ENCODE measurements at places on chromosomes 6 and 20.

- no peak for DNase-seq
Measured at GRCh38 chr6:154528310-154528915, 17.9 kb upstream of the CNKSR3 start.

GRCh38 chr6:150263765-150264404, 104.9 kb upstream of the IYD start:
- no peak for DNase-seq

DNA sequence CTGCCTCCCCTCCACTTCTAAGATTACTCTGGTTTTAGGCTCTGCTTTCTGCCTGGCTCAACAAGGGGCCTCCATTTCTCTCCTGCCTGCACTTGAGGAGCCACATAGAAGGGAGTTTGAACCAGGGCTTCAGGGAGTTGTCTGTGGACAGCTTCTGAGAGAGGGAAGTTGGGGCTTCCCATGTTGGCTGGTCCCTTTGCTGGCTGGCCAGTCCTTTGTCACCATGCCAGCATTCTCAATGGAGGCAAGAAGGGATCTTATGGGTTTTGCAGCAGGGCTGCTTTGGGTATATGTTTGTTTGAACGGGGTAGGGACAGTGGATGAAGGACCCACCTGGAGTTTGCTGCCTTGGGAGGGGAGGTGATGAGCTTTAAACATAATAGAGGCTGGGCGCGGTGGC, 124.9 kb downstream of the CARMIL1 start:
- DNase-seq, result no peak

- DNase-seq, result no peak
Measured at GRCh38 chr6:165575158-165575549, 87.9 kb downstream of the PDE10A start.

DNA sequence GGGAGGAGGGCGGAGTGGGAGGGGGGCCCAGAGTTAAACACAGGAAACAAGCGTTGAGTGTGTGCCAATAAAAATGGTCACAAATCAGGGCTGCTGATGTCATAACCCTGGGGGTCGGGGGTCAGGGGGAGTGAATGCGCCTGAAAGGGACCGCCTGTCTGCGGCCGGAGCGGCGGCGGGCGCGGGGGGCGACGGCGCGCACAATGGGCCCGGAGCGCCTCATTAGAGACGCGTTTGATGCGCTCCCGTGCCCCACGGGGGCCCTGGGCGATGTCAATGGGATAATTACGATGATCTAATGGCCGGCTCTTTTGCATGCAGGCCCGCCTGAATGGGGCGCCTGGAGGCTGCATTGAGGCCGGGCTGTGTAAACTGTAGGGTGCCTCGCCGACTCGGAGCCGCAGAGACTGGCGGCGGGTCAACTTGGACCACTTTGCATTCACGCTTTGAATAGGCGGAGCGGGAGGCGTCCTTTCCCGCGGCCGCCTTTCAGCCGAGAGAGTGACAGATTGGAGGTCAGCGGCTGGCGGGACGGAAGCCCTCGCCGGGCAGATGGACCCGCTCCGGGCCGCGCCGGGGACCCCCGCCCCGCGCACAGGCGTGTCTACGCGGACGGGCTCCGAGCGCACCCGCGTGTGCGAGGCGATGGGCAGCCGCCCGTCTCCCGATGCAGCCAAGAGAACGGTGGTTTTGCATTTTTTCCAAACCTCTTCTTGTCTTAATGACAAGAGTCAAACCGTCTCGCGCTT, 296.1 kb downstream of the TFAP2C start:
- no peak for DNase-seq

DNA sequence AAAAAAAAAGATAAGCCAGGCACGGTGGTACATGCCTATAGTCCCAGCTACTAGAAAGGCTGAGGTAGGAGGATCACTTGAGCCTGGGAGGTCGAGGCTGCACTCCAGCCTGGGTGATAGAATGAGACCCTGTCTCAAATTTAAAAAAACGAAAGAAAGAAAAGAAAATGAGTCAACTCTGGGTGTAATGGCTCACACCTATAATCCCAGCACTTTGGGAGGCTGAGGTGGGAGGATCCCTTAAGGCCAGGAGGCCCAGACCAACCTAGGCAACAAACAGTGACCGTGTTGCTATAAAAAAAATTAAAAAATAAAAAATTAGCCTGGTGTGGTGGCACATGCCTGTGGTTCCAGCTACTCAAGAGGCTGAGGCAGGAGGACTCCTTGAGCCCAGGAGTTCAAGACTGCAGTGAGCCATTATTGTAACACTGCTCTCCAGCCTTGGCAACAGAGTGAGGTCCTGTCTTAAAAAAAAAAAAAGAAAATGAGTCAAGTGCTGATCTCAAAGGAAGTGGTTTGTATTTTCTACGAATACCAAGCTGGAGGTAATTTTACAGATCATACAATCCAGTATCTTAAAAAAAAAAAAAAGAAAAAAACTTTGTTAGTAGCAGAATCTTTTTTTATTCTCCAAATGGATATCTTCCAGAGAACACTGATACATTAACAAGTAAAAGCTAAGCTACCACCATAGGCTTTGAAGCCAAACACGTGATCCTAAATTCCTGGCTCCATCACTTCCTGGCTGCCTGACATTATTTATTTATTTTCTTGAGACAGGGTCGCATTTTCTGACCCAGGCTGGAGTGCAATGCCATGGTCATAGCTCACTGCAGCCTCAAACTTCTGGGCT, 5.7 kb downstream of the COMMD7 start:
- DNase-seq, result peak; percentile 20

DNA sequence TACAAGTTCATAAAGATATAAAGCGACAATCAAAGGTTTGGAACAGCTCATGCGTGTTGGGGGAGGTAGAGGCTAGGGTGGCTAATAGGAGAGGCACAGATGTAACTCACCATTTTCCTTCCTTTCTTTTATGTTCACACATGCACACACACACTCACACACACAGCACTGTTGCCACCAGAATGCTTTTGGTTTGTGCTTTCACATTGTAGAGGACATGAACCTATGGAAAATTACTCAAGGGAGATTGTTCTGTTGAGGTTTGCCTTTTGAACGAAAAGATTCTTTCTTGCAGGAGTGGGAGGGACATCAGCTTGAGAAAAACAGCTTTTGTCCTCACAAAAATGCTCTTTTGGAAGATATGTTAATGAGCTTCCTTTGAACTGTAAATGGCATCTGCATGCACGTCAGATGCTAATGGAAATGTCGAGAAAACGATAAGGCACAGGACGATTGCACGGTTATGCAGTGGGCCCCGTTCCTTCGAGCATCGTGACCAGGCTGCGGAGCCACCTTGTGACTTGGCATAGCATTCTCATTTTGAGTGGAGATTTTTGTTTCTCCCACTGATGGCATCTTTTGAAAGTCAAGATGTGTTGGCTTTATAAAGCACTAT, 724.1 kb downstream of the KIF16B start:
- no peak for DNase-seq

DNA sequence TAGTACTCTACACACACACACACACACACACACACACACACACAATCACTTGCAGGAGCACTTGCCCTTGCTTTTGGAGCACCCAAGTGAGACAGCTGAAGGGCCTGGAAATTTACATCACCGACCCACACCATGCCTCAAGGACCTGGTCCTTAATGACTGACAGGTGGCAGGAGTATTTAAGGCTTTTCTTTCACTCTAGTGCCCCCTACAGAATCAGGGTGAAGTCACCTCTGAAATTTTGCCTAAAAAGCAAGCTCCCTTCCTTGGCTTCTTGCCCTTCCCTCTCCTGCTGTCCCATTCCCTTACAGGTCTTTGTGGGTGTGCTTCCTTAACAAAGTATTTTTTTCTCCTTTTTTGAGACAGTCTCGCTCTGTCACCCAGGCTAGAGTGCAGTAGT, 353.5 kb upstream of the IRAK1BP1 start:
- DNase-seq, result no peak

DNA sequence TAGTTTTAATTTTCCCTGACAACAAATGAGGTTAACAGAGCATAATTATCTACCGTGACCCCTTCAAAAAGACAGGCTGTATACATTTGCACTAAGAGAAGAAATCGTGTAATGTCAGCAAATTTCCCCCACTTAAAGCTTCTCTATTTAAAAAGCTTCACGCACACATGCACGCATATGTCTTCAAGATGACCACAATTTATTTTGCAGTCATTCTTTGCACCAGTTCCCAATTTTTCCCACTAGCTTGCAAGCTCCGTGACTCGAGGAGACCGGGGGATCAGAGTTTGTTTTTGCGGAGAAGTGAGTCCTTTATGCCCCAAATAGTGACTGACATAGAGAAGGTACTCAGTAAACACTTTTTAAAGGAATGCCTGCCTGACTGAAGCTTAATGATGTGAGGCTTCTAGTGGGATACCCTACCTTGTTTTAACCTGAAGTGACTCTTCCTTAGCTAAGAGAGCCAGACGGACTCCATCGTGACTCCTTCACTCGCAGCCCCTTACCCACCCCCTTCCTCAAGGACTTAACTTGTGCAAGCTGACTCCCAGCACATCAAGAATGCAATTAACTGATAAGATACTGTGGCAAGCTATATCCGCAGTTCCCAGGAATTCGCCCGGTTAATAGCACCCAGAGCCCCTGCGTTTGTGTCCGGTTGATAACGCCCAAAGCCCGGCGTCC, 9.3 kb upstream of the NQO2 start:
- DNase-seq, result no peak

- DNase-seq, result no peak
Measured at GRCh38 chr6:107871976-107872375, 47.9 kb upstream of the SCML4 start.

- DNase-seq, result no peak
Measured at GRCh38 chr20:47784599-47785310, 526 bp downstream of the SULF2 start.

- DNase-seq, result no peak
Measured at GRCh38 chr20:36571564-36572504, 1.6 kb upstream of the TGIF2 start.

DNA sequence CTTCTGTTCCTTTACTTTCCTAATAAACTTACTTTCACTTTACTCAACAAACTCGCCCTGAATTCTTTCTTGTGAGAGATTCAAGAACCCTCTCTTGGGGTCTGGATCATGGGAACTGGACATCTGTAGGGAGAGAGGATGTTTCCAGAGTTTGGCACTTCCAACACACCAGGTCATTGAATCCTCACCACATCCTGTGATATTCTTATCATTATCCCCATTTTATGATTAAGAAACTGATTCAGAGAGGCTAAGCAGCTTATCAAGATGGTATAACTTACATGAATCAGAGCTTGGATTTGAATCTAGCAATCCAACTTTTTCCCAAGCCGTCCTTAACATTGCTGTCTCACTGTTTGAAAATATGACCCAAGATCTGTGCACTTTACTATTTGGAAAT, 15.5 kb downstream of the PPIL6 start:
- DNase-seq, result no peak

DNA sequence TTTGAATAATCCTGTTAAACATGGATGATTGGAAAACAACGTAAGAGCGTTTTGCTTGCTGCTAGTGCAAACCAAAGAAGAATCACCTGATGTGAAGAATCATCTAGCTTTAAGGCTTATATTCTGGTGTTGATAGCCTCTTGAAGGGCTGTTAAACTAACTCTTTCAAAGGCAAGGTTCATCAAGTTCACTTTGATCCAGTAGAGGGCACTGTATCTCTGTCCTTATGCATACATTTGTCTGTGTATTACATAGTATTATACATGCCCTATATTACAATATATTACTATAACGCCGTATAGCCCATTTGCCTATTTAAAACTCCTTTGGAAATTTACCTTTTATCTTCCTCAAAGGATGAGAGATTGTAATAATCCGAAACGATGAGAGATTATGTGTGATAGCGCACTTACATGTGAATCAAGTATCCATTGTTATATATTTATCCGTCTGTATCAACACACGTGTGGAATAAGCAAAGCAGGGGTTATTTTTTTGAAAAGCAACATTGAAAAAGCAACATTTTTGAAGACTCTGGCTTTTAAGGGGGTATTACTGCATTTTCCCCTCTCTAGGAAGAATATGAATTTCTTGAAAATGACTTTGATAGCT, 50.8 kb upstream of the NRN1 start:
- DNase-seq, result no peak

GRCh38 chr6:101613556-101613955, 220.0 kb downstream of the GRIK2 start:
- DNase-seq, result no peak

DNA sequence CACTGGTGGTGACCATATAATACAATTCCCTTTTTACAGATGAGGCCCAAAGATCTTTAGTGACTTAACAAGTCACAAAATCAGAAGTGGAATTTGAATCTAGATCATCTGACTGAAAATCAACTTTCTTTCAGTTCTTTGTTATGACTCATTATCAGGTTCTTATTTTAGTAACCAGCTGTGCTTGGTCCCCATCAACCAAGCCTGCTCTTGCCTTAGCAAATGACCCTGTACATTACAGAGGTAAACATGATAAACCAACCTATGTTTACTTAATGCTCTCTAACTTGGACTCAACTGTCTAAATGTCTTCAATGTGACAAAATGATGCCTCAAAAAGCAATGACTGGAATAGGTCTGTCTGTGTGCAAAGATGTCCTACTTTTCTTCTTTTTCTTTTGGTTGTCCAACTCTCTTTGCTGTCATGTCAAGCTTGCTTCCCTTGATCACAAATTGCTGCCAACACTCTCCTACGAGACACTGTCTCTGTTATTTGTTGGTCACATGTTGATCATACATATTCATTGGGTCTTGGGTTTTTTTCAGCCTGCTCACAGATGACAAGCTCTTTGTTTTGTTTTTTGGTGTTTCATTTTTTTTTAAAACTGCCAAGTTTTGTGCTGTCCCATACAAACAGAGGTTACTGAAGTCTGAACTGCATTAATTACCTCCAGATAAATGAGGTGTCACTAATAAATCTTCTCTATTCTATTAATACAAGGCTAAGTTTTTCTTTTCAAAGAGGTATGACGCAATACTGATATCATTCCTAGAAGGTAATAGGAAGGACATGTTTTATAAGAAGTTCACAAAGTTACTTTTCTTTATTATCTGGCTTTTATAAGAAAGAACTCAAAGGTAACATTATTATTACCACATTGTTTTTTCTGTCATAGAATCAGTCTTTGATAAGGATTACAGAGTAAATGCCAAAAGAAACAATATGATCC, 62.2 kb upstream of the PLN start:
- DNase-seq, result no peak
